ENCODE measurements at places on chromosomes 4 and X.

DNA sequence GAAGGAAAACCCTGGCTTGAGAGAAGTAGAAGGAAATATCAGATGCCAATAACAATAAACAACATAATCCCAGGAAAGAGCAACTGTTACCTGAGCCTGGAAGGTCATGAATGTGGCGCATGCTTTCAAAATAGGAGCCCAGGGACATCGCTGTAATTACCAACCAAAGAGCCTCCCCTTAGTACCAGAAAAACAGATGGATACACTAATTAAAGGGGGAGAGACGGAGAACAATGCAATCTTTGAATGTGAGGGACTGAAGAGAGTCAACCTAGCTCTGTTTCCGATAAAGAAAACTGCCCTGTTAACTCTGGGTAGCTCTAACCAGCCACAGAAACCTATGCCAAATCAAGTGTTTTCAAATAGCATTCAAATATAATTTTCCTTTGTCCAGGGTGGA lies 161.4 kb downstream of the ENOX2 start:
- DNase-seq: no peak

GRCh38 chr4:159150396-159150795 lies 47.5 kb downstream of the RAPGEF2 start:
- DNase-seq: no peak

DNA sequence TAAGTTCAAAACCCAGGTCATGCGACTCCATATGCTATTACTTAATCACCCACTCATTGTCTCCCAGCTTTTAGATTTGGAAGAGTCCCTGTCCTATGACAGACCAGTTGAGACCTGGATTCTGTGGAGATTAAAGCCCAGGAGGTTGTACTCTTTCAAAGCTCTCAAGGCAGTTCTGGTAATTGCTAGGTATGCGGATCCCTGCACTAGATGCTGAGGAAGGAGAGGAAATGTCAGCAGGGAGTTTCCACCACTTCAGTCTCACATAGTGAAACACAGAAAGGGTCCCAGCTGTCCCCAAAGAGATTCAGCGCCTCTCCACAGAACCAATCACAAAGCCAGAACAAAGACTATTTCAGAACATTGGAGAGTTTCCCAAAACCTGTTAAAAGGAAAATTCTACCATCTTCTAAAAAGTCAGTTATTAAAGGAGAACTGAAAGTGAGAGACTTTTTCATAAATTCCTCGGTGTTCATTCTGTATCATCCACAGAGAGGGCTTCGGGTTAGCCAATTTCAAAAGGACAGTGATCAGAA lies 53.4 kb downstream of the IRF2 start:
- DNase-seq: no peak

DNA sequence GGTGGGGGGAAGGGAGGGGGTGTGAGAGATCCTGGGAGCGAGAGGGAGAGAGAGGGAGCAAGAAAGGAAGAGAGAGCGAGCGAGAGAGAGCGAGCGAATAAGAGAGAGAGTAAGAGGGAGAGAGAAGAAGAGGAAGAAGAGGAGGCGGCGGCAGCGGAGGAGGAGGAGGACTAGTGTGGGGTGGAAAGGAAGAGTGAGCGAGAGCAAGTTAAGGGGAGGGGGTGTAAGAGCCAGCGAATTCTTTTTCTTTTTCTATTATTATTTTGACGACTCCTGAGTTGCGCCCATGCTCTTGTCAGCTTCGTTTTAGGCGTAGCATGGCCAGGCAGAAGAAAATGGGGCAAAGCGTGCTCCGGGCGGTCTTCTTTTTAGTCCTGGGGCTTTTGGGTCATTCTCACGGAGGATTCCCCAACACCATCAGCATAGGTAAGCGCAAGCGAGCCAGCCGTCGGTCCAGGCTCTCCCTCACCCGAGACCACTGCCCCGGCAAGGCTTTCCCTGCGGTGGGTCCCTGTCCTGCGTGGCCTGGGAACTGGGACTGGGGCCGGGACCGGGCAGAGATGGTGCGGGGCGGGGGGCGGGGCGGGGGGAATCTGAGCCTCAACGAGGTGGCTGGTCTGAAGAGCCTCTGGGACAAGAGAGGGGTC lies at the start of gene GRIA3:
Gene GRIA3, plus strand, starts transcription at position 60 of the 647 bp plus-strand sequence. Its CDS starts 258 bp downstream, at position 318.
- DNase-seq: no peak

GRCh38 chrX:150062292-150063137 lies 124.2 kb upstream of the EOLA2 start:
- DNase-seq: no peak

DNA sequence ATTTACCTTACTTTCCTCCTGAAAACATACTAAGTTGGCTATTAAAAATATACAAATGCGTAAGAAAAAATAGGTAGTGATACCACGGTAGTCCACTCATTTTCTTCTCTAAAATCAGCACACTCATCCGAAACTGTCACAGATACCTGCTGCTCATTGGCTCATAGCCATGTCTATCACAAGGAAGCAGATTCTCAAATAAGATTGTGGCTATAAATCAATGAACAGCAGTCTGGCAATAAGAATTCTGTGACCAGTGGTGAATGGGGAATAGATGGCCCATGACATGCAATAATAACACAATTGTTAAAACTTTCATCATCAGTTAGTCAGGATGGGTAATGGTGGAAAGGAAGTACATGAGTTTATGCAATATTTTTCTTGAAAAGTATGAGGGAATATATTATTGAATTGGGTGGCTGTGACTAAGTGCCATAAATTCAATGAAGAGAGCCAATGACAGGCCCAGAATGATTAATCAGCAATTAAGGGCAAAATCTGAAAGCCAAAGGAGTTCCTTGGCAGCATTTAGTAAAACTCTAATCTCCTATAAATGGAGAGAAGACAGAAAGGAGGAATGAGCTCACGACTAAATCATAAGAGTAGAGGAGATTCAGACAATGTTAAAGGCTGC lies 202.3 kb upstream of the NEIL3 start:
- DNase-seq: no peak

DNA sequence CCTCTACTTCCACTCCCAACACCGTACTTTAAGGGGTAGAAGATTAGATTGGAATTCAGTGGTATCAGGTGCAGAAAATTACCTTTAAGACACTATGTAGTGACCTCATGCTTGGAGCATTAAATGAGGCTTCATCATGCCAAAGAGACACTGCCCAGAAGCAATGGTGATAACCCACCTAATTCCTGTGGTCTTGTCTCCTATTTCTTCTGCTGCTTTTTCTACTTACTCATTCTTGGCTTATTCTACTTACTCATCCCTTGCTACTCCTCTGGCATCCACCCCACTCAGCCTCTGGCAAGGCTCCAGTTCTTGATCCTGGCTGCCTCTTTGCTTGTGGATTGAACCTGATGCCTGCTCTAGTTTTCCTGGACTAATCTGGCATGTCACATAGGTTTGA lies 62.3 kb upstream of the ADAMTS3 start:
- no peak for DNase-seq

DNA sequence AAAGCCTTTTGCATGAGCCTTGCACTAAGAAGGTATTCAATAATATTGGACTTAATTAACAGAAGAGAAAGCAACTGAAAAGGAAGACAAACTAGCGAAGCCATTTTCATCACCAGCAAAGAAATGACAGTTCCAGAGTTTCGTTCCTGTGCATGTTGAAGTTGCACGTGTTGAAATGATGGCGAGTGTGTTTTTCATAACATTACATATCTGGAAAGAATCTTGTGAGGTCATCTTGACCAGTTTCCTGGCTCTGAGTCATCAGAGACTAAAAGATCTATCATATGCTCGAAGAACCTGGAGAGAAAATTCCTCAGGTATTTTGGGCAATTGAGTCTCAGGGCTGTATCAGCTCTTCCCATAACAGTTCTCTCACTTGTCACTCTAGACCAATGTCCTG lies 106.2 kb upstream of the MAML3 start:
- no peak for DNase-seq

DNA sequence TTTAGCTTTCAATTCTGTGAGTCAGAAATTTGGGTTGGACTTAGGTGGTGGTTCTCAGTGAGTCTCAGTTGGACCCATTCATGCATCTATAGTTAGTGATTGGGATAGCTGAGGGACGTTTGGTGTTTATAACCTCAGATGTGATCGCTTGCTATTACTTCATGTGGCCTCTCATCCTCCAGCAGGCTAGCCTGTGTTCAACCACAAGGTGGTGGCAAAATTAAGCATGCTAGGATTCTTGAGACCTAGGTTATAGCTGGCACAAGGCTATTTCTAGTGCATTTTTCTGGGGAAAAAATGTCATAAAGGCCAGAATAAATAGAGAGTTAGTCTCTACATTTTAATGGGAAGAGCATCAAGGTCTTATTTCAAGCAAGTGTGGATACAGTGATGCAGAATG lies 10.9 kb upstream of the GRPR start:
- DNase-seq: no peak

- no peak for DNase-seq
Measured at GRCh38 chrX:41257801-41258200, 76.2 kb upstream of the DDX3X start.

DNA sequence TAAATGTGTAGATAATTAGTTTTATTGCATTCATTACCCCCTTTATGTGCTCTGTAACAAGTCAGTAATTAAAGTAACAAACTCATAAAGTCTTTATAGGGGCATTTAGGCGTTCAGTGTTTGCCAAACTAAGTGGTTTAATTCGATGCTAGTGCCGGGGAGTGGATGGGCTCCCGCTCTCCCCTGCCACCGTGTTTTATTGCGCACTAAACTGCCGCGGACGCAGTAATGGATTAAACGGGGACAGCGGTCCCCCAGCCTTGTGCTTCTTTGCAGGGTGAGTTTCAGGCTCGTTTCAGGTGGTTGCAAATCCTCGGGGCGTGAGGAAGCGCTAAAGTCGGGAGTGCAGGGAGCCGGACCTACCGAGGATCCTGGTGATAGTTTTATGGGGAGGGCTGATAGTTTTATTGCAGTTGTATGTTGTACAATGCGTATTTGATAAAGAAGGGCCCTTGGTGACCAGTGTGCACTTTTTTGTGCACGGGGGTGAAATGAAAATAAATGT lies 1.6 kb upstream of the PHOX2B start:
- no peak for DNase-seq

GRCh38 chrX:124555036-124555595 lies 208.8 kb downstream of the SH2D1A start:
- DNase-seq: no peak

DNA sequence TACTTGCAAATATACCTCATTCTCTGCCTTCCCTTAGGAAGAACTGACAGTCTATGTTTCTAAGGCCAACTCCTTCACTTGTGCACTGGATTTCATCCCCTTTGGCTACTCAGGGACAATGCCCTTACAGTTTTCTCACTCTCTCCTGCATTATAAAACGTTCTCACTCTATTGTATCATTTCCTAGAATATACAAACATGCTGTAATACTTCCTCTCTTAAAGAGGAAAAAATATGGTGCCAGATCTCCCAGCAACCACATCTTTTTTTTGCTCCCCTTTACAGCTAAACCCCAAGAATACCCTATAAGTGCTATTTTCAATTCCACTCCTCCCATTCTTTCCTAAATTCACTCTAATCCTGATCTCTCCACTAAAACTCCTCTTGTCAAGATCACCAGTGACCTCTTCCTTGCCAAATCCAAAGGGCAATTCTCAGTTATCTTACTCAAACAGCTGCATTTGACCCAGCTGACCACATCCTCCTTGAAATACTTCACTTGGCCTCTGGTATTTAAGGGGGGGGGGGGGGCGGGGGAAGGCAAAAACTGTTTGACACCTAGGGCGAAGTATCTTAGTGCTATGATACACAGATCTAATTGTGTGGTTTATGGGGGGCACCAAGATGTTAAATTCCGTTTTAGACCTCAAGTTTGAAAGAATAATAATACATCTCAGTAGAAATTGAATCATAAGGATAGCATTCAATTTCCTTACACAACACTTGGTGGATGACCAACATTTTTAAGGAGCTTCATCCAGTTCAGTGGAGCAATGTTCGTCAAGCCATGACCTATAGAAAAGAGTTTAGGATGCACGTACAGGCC lies 1.6 kb downstream of the RCHY1 start:
- no peak for DNase-seq

DNA sequence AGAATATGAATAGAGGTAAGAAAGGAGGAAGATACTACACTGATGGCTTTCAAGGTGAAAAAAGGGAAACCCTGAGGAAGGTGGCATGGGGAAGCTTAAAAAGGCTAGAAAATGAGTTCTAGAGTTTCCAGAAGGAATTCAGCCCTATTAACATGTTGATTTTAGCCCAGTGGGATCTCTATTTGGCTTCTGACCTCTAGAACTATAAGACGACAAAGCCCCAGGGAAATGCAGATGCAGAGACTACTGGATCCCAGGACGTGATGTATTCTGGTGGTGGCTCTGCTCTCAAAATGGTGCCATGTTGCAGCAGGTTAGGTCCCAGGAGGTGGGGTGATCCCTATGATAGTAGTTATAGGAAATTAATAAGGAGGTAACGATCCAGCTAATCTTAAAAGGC lies 120.4 kb downstream of the TMA16 start:
- no peak for DNase-seq

DNA sequence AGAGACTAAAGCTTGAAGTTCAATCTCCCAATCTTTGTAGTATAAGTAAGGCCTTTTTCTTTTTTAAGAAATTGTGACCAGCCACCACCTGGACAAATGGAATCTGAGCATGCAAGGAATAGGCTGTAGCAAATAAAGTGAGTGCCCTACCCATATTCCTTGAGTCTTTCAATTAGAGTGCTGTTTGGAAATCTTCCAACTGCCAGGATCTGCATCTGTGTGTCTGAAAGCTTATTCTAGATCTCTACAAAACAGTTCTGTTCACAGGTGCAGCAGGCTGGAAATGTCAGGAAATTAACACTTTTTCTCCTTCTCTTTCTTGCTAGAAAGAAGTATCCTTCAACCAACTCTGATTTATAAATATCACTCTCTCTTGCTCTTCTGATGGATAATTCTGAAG lies 76.7 kb upstream of the NDST3 start:
- DNase-seq: no peak

DNA sequence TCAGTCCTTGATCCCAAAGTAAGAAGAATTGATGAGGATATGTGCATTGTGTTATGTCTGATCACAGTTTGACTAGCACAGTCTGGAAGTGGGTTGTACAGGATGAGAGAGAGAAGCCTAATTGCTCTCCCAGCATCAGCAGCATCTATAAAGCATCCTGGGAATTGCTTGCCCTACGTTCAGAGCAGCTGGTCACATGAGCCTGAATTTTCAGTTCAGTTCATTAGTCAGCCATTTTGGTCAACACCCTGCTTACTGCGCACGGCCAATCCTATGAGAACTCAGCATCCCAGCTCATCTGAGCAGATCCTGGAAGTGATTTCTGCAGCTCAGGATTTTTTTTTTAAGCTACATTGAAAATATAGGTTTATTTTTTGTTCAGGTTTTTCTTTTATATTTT lies at the start of gene RUFY3:
Gene RUFY3, plus strand, starts transcription at position 218 of the 400 bp plus-strand sequence. CDS start 610 bp downstream, outside the sequence.
- DNase-seq: no peak

GRCh38 chr4:142815834-142816233 lies 30.3 kb downstream of the INPP4B start:
- DNase-seq: no peak

DNA sequence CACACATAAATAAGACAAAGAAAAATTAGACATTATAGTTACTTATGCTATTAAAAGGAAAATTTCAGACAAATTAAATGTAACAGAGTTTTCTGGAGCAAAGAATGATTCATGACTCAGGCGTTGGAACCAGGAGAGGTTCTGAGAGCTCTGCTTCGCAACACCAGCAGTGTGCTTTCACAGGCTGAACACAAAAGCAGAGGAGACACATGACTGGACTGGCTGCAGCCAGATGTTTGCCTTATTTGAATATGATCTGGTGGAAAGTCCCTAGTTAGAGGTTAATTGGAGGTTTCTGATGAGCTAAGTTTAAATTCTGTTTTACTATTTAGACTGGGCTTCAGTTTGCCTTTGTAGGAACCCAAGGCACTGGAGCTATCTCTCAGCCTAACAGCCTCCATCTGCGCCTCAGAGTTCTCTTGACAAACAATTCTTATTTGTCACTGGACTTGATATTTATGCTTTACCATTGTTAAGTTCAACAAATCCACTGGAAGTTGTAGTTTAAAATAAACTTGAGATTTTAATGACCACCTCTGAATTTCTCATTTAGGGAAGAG lies 16.2 kb downstream of the BOD1L1 start:
- no peak for DNase-seq

Measured in stimulated activated CD4-positive, alpha-beta T cell treated with anti-CD3 and anti-CD28 coated beads, Interleukin-12 subunit alpha, Interleukin-12 subunit beta, amount 100 ng/mL, for 48 hours (primary cell).